ENCODE measurements at places on chromosomes 1 and 21.

DNA sequence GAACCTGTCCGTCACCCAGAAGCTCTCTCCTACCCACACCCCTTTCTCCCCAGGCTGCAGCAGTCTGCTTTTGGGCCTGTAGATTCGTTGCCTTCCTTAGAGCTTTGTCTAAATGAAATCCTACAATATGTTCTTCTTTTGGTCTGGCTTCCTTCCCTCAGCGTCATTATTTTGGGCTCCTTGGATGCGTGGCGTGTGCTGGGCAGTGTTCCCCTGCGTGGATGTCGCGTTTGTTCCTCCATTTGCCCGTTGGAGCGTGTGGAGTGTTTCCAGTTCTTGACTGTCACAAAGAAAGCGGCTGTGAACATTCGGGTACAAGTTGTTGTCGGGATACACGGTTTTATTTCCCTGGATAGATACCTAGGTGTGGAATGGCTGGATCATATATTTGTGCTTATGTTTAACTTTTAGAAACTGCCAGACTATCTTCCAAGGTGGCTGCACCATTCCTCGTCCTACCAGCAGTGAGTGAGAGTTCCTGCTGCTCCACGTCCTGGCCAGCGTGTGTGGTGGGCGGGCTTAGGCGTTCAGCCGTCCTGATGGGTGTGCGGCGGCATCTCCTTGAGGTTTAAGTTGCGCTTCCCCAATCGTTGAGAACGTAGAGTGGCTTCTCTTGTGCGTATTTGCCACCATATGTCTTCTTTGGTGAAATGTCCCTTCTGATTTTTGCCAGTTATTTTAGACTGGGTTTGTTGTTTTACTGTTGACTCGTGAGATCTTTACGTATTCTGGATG is 31.7 kb downstream of the SKI start:
- no peak for DNase-seq

- DNase-seq: no peak
Observed at GRCh38 chr21:32330784-32331311, 32.2 kb downstream of the MRAP start.

DNA sequence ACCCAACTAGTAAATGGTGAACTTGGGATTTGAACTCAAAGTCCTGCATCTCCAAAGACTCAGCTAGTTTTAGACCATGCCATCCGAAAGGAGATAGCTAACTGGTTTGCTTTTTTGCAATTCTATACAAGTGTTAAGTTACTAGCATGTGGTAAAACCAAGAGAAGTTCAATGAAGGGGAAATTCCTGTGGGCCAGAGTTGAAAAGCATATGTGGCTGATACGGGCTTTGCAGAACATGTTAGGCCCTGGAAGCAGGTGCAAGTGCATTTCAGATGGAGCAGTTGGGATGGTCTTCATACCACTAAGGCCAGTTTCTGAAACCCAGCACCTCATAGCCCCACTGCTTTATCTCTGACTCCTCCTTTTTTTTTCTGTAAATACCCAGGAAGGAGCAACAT is 620.9 kb downstream of the PLPP3 start:
- DNase-seq: no peak

DNA sequence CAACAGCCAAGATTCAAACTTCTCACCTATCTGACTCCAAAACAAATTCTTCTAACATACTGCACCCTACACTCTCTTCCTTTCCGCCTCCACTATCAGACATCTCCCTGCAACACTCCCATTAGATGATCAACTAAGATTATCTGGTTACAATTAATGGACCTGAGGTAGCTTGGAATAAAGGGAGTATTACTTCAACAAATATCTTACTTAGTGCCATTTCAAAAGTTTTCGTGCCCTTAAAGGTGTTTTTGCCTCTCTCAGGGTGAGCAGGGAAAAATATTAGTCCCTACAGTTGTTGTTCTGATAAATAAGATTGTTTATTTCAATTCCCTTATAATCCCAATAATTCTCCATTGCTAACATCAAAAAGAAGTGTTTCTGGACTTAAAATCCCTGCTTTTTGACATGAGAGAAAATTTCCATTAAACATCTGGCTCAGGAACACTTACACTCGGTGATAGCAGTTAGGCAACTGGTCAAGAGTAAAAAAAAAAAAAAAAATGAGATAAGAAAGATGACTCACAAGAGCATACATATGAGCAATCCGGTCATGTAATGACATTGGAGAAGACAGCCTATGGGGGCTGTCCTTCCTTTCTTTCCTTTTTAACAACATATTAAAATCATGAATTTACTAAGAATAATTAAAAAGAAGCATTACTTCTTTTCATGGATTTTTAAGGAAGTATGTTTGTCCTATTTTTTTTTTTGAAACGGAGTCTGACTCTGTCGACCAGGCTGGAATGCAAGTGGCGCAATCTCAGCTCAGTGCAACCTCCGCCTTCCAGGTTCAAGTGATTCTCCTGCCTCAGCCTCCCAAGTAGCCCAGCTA is 7.6 kb downstream of the RSBN1 start:
- no peak for DNase-seq
